Activated T-helper 1 cell treated with anti-CD3 and anti-CD28 coated beads, Interleukin-12 subunit alpha, Interleukin-12 subunit beta, Interleukin-2, Interleukin-4 antibody, amounts not matched to agents 30 ng/mL and 10 ng/mL and 1 ng/mL, durations not matched to agents 14 hours and 24 hours and 36 hours (primary cell): ENCODE measurements at places on chromosomes 7 and 10.

DNA sequence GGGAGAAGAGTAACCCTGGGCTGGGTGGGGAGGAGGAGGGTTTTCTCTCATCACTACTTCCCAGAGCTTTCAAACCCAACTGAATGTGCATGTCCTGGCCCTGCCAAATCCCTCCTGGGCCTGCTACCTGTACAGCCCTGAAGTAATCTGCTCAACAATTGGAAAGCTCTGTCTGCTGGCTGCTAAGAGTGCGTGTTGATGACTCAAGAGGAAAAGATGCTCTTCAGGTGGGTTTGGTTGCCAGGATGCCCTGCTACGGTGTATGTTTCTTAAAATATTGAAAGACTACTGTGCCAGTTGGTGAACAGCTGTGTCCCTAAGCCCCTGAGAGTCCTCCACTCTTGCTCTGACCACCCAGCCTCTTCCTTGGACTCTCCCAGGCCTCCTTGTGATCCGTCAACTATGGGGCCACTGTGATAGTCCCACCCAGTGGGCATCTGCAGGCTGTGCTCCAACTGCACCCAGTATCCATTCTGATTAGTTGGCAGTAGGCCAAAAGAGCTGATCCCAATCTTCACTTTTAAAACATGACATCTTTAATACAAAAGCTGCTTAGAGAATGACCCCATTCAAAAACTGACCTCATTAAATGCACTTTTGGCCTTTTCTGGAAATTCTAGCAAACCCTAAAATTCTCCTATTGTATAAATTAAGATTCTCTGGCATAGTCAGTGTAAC, 85.6 kb downstream of the AOAH start:
- no peak for DNase-seq

GRCh38 chr7:105831824-105832535, 44.4 kb downstream of the ATXN7L1 start:
- no peak for DNase-seq

DNA sequence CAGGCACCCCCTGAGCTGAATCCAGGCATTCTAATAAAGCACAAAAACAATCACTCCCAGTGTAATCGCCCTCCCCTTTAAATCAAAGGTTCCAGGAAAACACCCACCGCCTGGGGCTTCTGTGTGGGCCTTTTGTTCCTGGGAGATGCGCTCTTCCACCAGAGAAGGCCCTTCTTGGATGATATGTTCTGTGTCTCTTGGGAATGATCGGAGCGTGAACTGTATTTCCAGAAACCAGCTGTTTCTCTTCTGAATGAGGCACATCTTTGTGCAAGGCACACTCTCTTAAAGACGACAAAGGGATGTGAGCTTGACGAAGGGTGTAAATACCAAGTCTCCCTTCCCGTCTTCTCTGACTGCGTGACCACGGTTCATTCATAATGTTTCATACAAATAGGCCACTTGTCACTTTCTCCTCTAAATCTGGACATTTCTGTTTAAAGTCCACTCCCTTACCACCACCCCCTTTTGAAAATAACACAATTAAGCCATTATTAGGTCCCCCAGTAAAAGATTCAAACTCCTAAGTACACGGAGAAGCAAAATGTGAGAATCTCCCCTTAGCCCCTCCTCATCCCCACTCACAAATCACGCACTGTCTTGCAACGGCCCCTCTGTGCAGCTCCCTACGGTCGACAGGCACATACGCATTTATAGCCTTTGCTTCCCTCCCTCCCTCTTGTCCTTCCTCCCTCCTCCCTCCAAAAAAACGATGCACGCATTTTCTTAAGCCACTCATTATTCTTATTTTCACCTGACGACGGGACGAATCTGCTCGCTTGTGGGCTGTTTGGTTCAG, 45.6 kb upstream of the ENO4 start:
- DNase-seq: no peak

GRCh38 chr10:100006243-100006886, 3.4 kb downstream of the DNMBP start:
- no peak for DNase-seq

- no peak for DNase-seq
Measured at GRCh38 chr10:132662186-132662920, 123.6 kb downstream of the NKX6-2 start.

DNA sequence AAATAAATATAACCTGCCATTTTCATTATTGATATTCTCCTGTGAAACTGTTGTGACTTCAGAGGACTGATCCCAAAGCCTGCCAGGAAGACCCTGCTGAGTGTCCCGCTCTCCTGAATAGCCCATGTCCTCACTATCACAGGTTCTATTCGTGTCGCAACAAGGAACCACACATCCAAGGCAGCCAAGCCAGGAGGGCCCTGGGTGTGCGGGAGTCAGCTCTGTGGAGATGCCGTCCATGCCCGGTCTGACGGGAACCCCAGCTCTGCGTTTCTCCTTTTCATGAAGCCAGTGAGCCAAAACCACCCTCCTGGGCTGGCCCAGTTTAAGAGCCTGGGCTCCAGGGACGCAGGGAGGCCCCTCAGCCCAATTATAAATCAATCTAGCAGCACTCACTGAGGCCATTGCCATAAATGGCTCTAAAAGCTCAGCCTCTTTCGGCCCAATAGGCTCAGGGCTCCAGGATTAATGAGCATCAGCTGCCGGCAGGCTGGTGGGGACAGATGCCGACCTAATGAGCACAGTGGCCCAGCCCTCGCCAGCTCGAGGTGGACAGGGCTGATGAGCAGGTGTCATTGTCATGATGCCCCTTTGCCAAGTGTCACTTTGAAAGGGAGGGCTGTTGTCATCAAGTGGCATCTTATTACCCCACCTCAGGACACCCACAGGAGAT, 177.9 kb downstream of the PLXNA4 start:
- DNase-seq: no peak

DNA sequence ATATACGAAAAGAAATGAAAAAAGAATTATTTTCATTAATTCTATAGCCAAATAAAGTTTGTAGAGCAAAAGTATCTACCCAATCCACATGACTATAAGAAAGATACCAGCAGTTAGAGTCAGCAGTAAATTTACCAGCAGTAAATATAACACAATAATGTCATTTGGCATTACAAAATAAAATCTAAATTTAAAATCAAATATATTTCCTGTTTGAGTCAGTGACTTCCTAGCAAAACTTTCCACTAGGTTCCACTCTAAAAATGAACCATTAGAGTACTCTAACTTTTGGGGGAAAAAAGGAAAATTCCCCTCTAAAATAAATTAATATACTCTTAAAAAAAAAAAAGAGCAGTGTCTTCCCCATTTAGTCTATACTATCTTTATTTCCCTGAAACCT, 144.8 kb downstream of the CPEB3 start:
- DNase-seq: no peak

DNA sequence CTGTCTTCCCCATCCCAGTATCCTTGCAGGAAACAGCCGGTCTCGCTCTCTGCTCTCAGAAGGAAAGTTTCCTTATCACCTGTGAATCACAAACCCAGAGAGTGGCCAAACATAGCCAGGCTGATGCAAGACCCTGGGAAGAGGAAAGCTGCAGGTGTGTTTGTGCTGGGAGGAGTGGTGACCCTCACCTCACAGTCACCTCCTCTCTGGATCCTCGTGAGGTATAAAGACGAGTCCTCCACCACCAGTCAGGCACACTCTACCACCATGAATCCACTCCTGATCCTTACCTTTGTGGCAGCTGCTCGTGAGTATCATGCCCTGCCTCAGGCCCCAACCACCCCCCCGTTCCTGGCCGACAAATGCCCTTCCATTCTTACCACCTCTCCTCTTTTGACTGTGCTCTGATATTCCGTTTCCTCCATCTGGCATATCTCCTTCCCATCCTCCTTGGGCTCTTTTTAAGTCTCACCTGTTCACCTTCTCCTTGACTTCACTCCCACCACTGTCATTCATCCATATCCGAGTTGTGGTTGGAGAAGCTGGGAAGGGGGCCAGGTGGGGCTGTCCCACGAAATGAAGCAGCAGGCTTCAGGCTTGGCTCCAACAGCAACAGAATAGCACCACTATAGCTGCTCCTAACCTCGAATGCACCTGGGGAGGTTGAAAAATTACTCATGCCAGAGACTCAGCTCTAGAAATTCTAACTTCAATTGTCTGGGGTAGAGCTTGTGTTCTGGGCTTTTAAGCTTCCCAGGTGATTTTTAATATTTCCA, at the start of gene PRSS1:
Gene PRSS1 (plus strand): TSS at position 255 of the 776 bp plus-strand sequence. CDS start 13 bp downstream, at position 268.
- no peak for DNase-seq

GRCh38 chr7:141872931-141873330, 31.6 kb upstream of the PRSS37 start:
- no peak for DNase-seq

DNA sequence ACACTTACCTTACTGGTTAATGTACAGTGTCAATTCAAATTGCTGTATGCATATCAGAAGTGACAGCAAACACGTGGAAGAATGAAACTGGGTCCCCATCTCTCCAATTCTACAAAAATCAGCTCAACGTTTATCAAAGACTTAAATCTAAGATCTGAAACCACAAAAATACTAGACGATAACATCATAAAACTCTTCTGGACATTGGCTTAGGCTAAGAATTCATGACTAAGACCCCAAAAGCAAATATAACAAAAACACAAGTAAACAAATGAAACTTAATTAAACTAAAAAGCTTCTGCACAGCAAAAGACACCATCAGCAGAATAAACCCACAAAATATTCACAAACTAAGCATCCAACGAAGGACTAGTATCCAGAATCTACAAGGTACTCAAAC, 35.9 kb upstream of the PFKP start:
- no peak for DNase-seq

DNA sequence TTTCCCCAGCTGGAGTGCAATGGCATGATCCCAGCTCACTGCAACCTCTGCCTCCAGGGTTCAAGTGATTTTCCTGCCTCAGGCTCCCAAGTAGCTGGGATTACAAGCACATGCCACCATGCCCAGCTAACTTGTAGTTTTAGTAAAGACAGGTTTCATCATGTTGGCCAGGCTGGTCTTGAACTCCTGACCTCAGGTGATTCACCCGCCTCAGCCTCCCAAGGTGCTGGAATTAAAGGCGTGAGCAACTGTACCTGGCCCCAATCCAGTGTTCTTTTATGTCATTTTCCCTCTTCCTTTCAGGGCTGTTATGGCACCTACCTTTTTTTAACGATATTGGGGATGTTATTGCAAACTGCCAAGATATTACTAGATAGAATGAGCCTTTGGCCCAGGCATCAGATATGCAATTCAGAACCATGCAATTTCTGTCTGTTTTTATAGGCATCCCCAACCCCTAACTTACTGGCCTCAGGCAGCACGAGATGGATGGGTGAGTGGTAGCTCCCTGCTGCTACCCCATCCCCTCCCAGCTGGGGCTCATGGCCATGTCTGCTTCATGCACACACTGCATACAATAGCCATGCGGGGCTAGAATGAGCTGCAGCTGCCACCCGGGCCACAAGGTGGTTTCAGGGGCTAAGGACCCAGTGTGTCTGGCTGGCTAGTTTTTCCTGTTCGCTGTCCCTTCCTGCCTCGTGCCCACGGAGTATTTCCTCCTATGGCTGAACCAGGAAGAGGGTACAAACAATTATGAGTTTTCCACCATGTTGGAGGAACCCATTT, 1080.1 kb upstream of the SORCS1 start:
- DNase-seq: no peak

DNA sequence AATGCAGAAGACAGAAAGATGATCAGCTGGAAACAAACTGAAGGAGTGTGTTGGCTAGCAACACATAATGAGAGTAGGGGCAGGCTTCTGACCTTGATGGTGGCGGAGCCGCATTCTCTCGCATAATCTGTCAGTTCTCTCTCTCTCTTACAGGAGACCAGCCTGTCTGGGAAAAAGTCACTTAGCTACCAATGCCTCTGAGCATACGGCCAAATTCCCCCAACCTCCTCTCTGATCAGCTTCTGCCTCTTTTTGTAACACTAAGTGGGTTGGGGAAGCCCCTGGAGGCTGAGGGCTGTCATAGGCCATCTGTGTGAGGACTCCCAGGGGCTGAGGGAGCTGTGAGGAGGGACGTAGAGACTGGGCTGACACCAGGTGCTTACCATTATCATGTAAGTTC, 104.6 kb downstream of the HIPK2 start:
- DNase-seq: peak; percentile 20
